Lower lobe of right lung (tissue), 2 donors: ENCODE measurements at places on chromosomes 1 and 21. TPM values are rescaled to one million over a fixed set of nuclear protein-coding genes. Genes with fewer than 3 reads are reported as not detected.

DNA sequence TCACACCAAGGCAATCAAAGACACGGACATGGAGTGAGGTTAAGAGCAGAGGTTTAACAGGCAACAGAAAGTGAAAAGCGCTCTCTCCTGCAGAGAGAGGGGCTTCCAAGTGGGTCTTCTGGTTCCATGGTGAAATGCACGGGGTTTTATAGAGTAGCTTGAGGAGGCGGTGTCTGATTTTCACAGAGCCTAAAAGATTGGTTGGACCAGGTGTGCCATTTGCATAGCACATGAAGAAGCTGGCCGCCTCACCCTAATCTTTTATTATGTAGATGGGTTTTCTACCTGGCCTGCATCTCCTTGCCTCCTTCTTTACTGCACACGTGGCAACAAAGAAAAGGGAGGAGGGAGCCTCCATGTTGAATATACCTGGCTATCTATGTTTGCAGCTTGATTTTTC is 197.3 kb downstream of the RYR2 start:
- no peak overlapping the region for H3K27ac ChIP-seq
- no peaks in the 10 kb centered on the region for H3K27me3 ChIP-seq
- H3K36me3 ChIP-seq, result no peaks in the 10 kb centered on the region
- no peak overlapping the region for H3K4me3 ChIP-seq
- H3K4me1 ChIP-seq, result peaks cover 5% of the 10 kb centered on the region
- no peak for DNase-seq

DNA sequence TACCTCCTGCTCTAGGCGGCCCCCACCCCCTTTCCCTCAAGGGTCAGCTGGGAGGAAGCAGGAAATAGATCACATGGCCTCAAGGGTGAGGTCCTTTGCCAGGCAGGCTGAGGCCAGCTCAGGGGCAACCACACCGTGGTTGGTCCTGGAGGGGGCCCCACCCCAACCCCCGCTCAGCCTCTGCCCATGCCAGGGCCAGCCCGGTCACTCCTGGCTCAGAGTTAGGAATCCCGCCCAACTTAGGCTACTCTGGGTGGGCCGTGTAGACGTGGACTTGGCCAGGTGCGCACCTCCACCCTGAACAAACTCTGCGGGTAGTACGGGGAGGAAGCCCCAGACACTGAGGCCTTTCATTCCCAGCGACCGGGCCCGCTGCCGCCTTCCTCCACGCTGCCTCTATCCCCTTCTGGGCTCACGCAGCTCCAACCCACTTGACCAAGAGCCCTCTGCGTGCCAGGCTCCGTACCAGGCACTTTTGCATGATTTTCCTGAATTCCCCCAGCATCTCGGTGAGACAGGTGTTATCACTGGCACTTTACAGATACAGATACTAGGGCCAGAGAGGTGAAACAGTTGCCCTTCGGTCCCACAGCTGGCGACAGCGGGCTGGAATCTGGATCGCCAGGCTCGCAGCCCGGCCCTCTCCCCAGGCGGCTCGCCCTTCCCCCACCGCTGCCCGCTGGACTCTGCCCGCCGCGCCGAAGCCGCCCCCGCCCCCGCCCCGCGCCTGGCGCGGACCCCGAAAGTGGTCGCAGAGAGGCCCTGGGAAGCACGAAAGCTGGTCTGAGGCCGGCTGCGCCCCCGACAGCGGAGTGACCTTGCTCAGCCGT is 769 bp downstream of the GALE start:
- no peaks in the 10 kb centered on the region for H3K27me3 ChIP-seq
- peaks cover 49% of the 10 kb centered on the region for H3K36me3 ChIP-seq
- DNase-seq, result peak; percentile 91
- H3K4me1 ChIP-seq, result peaks cover 34% of the 10 kb centered on the region
- peak overlapping the region; percentile 99 for H3K27ac ChIP-seq

GRCh38 chr21:34205811-34206571 is 132.6 kb downstream of the MRPS6 start:
- H3K36me3 ChIP-seq, result no peaks in the 10 kb centered on the region
- DNase-seq, result no peak
- no peak overlapping the region for H3K4me3 ChIP-seq
- H3K27me3 ChIP-seq, result no peaks in the 10 kb centered on the region
- H3K27ac ChIP-seq, result no peak overlapping the region

GRCh38 chr21:32484706-32485380 is 72.3 kb downstream of the EVA1C start:
- peak overlapping the region; percentile 47 for H3K27ac ChIP-seq
- peak; percentile 87 for DNase-seq
- peaks cover 40% of the 10 kb centered on the region for H3K36me3 ChIP-seq
- H3K4me3 ChIP-seq, result no peak overlapping the region

GRCh38 chr1:77424236-77424635 is 142.4 kb downstream of the AK5 start:
- H3K4me1 ChIP-seq, result no peaks in the 10 kb centered on the region
- no peak overlapping the region for H3K4me3 ChIP-seq
- H3K27me3 ChIP-seq, result no peaks in the 10 kb centered on the region
- no peak overlapping the region for H3K27ac ChIP-seq
- DNase-seq, result no peak
- H3K36me3 ChIP-seq, result no peaks in the 10 kb centered on the region

GRCh38 chr1:231686384-231686783 is 59.8 kb downstream of the DISC1 start:
- no peak overlapping the region for H3K4me3 ChIP-seq
- no peaks in the 10 kb centered on the region for H3K27me3 ChIP-seq
- no peak overlapping the region for H3K27ac ChIP-seq
- H3K36me3 ChIP-seq, result no peaks in the 10 kb centered on the region
- DNase-seq, result no peak
- H3K4me1 ChIP-seq, result peaks cover 8% of the 10 kb centered on the region

- H3K4me1 ChIP-seq, result peaks cover 10% of the 10 kb centered on the region
- peaks cover 10% of the 10 kb centered on the region for H3K27me3 ChIP-seq
- H3K27ac ChIP-seq, result no peak overlapping the region
- DNase-seq, result no peak
- no peaks in the 10 kb centered on the region for H3K36me3 ChIP-seq
Observed at GRCh38 chr1:1124508-1124785, 8.6 kb upstream of the C1orf159 start.

DNA sequence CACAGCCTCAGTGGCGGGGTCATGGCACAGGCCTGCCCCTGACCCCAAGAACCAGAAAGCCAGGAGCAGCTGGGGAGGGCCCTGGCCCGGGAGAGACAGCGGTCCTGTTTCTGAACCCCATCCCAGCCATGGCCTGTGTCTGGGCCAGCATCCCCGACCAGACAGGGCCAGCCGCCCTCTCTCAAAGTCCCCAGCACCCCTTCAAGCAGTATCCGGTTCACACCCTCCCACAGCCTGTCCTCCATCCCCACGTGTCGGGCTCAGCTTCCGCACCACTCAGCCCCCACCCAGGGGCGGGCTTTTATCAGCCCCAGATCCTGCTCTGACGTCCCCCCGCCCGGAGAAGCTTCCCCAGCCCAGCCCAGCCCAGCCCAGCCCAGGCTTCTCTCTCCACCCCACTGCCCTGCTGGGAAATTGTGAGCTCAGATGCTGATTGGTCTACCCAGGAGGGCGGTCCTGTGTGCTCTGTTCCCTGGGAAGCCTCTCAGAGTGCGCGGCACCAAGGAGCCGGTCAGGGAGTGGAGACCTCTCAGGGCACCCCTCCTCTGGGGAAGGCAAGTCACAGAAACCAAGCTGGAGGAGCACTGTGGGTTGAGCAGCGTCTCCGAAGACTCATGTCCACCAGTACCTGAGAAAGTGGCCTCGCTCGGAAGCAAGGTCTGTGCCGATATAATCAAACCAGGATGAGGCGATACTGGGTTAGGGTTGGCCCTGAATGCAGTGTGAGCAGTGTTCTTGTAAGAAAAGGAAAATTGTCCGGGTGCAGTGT is 4.7 kb upstream of the FAAP20 start:
- DNase-seq, result peak; percentile 92
- H3K4me3 ChIP-seq, result peak overlapping the region; percentile 59
- H3K27ac ChIP-seq, result peak overlapping the region; percentile 88
- H3K4me1 ChIP-seq, result peaks cover 50% of the 10 kb centered on the region

GRCh38 chr1:54027848-54028247 is 9.9 kb upstream of the LDLRAD1 start:
- no peaks in the 10 kb centered on the region for H3K4me1 ChIP-seq
- DNase-seq, result no peak
- no peak overlapping the region for H3K4me3 ChIP-seq
- H3K27ac ChIP-seq, result no peak overlapping the region
- H3K27me3 ChIP-seq, result no peaks in the 10 kb centered on the region

- H3K4me3 ChIP-seq, result no peak overlapping the region
- H3K27me3 ChIP-seq, result no peaks in the 10 kb centered on the region
- no peaks in the 10 kb centered on the region for H3K4me1 ChIP-seq
- no peak overlapping the region for H3K27ac ChIP-seq
Observed at GRCh38 chr1:114428083-114428754, 82.8 kb downstream of the TRIM33 start.

DNA sequence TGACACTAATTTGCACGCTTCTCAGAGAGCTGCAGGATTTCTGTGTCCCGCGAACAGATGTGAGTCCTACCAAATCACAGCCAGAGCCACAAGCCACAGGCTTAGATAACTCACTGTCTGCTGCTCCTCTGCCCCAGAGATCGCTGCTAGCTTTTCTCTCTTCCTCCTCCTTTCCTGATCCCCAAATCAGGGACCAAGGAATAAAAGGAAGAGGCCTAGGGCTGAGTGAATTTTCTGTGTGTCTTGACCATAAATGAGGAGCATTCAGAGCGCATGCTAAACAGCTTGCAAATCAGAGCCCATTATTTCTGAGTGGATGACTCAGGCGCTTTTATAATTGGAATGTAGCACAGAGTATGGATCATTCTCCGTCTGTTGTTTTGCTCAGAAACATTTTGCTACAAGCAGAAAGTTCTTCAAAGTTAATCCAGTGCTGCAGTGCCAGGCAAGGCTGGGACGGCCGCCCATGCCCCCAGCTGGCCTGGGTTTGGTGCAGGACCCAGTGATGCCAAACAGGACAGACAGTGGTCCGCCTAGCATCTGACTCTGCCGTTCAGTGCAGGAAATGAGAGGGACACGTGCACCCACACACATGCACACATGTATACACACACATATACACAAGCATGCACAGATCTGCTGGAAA is 38.2 kb downstream of the KCNAB2 start:
- no peak for DNase-seq
- peaks cover 28% of the 10 kb centered on the region for H3K36me3 ChIP-seq
- peaks cover 9% of the 10 kb centered on the region for H3K4me1 ChIP-seq
- no peaks in the 10 kb centered on the region for H3K27me3 ChIP-seq

GRCh38 chr1:94234615-94235014 is 2.8 kb downstream of the ARHGAP29 start:
- no peak for DNase-seq
- no peaks in the 10 kb centered on the region for H3K36me3 ChIP-seq
- peaks cover 15% of the 10 kb centered on the region for H3K4me1 ChIP-seq
- H3K27me3 ChIP-seq, result peaks cover 9% of the 10 kb centered on the region
- H3K4me3 ChIP-seq, result peak overlapping the region; percentile 74

- no peaks in the 10 kb centered on the region for H3K27me3 ChIP-seq
- no peak for DNase-seq
- no peak overlapping the region for H3K4me3 ChIP-seq
- no peak overlapping the region for H3K27ac ChIP-seq
Observed at GRCh38 chr1:245591346-245592188, 436.8 kb downstream of the KIF26B start.

The CEP350 gene
- total RNA-seq, result 53.2 TPM

The GJA5 gene
- total RNA-seq, result 44.5 TPM

The LRRC53 gene
- not detected for total RNA-seq

The GPA33 gene
- 3.6 TPM for total RNA-seq

The SELP gene
- 21.4 TPM for total RNA-seq

The SPATA17 gene
- total RNA-seq, result 4.0 TPM

The ZSCAN20 gene
- total RNA-seq, result 5.2 TPM

The PCP4L1 gene
- 8.9 TPM for total RNA-seq

The FAM177B gene
- 0.56 TPM for total RNA-seq
